ENCODE measurements at places on chromosomes 6 and 20.
A peak's percentile ranks its signal among the peaks of the same experiment; 100 is the strongest.

- no peak for DNase-seq
Observed at GRCh38 chr6:121223930-121224329, 110.3 kb downstream of the TBC1D32 start.

DNA sequence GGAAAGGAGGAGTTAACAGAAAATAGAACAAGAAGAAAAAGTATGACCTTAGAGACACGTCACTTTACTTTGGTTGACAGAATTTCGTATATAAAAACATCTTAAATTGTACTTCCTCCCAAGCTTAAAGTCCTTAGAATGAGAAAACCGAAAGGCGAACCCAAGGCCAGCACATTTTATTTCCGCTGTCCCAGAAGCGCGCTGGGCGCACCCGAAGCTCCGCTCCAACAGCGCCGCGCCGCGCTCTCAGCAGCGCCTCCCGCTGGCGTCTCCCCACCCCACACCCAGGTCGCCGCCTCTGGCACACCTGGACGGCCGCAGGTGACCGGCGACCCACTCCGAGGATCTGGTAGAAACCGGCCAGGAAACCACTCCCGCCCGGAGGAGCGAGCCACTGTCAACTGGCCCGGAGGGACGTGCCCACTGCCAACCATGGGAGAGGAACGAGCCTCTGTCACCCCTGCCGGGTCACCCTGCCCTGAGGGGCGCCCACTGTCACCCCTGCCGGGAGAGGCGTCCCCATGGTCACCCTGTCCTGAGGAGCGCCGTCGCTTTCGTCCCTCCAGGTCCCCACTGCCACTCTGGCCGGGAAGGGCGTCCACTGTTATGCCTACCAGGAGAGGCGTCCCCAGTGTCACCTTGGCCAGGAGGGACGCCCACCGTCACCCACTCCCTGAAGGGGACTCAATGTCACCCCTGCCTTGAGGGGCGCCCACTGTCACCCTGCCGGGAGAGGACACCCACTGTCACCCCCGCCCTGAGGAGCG, 824 bp downstream of the MPC1 start:
- peak; percentile 89 for DNase-seq

- DNase-seq, result no peak
Observed at GRCh38 chr6:7802662-7803061, 76.8 kb downstream of the BMP6 start.

GRCh38 chr6:163356324-163356723, 58.2 kb upstream of the QKI start:
- peak; percentile 81 for DNase-seq

DNA sequence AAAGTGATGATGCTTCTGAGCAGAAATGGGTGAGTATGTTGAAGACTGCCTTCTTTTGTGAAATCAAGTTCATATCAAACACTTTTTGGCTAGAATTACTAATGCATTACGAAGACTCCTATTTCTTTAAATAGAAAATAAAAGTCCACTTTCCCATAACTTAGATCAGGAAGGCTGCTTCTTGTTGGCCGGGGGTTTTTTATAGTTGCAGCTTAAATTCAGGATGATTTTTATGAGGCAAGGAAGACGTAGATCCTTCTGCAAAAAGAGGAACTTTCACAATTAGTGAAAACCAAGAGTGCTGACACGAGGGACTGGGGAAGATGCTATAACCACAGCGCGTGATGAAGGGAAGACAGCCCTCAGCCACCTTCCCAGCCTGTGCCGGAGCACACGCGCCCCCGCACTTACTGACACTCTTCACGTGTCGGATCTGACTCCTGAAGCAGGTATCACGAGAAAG, 206.1 kb upstream of the PRDM1 start:
- no peak for DNase-seq
